Substantia nigra (tissue), 51 donors: ENCODE measurements at places on chromosomes 5 and 9.

- DNase-seq = no peak
Measured at GRCh38 chr5:132475987-132476875, 14.3 kb downstream of the IRF1 start.

- no peak for DNase-seq
Measured at GRCh38 chr9:90544488-90544887, 98.1 kb downstream of the DIRAS2 start.

DNA sequence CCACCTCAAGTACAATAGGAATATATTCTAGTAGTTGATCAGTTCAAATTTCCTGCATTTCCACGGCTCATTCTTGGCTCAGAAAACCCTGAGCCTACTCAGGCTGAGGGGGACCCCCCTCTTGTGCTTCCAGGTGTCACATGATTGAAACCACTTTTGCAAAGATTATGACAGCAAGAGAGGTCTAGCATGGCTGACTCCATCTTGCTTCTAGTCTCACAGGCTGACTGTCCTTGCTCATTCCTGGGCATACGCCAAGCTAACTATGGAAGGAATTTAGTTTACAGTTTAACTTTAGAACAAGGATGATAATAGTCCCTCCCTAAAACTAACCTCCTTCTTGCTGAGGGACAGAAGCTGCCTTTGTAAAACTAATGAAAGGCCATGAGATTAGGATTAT, 154.1 kb downstream of the SNX18 start:
- DNase-seq = no peak

- no peak for DNase-seq
Measured at GRCh38 chr5:66710557-66711088, 114.4 kb downstream of the MAST4 start.

DNA sequence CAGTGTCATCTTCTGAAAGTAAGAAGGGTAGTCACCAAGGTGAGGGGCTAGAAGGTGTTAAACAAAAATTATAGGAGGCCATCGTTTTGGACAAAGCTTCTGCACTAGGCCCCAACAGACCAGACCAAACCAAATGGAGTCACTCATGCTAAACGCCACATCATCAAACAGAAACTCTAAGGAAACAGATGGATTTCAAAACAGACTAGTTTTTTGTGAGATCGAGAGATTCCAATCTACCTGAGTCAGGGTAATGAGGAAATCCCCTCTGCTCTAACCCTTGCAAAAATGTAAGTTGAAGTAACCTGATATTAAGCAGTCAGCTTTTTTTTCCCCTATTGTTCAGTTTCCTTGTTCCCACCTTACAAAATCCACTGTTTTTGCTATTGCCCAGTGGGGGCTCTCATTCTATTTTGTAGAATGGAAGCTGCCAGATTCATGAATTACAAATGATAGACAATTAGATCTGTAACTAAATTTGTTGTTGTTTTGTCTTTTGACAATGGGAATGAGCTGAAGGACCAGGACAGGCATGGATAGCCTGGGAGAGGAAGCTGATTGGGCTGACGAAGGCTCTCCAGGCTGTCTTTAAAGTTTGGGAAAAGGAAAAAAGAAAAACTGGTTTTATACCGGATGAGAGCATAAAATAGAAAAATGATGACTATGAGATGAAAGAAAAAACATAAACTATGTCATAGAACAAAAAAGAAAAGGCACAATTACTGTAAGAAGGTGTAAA, 94.7 kb upstream of the ADAMTSL1 start:
- no peak for DNase-seq

GRCh38 chr5:143066556-143067281, 296.5 kb downstream of the ARHGAP26 start:
- DNase-seq = no peak

DNA sequence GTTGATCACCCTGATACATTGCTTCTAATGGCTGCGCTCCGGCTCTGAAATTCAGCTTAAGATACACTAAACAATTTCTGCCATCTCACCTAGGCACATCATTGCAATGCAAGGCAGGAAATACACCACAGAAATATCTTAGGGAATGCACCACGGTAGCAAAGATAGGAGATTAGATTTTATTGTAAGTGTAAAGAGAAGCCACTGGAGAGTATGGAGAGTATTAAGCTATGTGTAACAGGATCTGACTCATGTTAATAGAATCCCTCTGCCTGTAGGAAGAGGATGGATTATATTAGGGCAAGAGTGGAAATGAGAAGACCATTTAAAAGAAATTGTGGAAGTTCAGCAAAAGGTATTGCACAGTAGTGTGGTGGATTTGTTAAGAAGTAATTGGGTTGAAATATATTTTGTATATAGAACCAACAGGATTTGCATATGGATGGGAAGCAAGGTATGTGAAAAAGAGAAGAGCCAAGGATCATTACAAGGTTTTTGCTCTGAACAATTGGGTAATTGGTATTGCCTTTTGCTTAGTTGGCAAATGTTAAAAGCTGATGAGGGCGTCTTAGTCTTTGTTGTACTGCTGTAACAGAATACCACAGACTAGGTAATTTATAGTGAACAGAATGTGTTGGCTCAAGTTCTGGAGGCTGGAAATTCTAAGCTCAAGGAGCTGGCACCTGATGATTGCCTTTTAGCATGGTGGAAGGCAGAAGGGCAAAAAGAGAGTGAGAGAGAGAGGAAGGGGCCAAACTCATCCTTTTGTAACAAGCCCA, 636.1 kb downstream of the PSAT1 start:
- no peak for DNase-seq

GRCh38 chr9:20391208-20391607, 231.1 kb downstream of the MLLT3 start:
- DNase-seq = no peak

DNA sequence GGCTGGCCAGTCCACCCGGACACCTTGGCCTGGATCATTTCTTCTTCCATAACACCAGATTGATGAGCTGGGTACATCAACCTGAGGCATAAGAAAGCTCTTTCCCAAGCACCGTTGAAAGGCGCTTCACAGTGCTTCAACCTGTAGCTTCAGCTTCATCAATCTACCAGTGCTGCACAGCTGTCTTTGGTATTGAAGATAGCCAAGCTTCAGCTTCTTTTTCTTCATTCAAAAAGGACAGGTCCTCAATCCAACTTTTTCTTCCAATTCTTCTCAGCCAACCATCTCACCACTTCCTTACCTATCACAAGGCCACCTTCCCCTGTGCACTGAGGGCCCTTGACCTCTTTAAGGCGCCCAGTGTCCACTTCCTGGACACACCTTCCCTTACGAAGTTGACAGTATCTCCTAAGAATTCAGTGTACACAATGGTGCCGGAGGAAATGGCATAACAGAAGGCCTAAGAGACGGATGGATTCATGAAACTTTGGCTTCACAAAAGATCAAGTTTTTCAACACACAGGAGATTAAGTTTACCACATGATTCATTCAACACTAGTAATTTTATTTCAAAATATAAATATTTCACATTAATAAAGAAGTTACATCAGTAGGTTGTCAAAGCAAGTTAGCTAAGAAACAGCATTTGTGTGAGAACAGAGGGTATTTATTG, 1.4 kb upstream of the CTNNAL1 start:
- DNase-seq = no peak

- no peak for DNase-seq
Measured at GRCh38 chr5:132184588-132184987, 43.1 kb downstream of the P4HA2 start.

DNA sequence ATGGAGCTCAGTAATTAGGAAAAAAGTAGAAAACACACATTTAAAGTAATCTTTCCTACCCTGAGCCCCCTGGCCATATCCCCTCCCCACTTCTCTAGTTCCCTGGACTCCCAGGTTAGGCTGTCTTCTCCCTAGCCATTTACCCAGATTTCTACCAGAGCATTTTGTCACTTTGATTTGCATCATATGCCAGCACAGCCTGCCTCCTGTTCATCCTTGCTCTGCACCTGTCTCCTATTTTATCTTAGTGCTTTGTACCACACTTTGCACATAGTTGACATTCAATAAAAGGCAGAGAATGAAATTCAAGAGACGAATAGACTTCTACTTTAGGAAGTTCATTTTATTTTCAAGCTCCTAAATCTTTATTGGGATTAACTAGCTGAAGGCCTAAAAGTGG, 344.5 kb downstream of the EBF1 start:
- no peak for DNase-seq

- DNase-seq = no peak
Measured at GRCh38 chr5:65861830-65862241, 64.5 kb upstream of the ERBIN start.

GRCh38 chr5:1111727-1112289, at the start of gene SLC12A7:
Gene SLC12A7, minus strand, starts transcription at chr5:1112063. Its CDS starts 72 bp downstream, at chr5:1111991.
- DNase-seq = no peak

GRCh38 chr9:97625620-97626019, 7.5 kb downstream of the TSTD2 start:
- DNase-seq = no peak

DNA sequence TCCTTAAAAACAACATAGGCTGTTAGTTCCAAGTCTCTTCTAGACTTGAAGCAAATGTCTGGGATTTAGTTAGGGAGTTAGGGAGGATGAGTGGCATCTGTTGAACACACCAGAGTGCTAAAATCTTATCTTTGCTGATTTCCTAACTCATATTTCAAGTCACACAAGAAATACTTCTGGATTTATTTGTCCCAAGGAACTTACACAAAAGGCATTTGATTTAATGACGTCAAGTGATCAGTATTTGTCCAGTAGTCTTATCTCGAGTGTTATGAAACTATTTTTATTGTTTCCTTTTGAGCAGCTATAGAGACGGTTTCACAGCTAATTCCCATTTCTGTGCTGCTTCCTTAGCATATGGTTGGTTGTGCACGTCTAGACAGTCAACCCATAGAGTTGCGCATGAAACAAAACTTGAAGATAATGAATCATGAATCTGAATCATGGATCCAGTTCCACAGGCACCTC, 140.5 kb upstream of the TUT7 start:
- DNase-seq = no peak

GRCh38 chr5:151101151-151101550, 20.3 kb upstream of the TNIP1 start:
- no peak for DNase-seq

DNA sequence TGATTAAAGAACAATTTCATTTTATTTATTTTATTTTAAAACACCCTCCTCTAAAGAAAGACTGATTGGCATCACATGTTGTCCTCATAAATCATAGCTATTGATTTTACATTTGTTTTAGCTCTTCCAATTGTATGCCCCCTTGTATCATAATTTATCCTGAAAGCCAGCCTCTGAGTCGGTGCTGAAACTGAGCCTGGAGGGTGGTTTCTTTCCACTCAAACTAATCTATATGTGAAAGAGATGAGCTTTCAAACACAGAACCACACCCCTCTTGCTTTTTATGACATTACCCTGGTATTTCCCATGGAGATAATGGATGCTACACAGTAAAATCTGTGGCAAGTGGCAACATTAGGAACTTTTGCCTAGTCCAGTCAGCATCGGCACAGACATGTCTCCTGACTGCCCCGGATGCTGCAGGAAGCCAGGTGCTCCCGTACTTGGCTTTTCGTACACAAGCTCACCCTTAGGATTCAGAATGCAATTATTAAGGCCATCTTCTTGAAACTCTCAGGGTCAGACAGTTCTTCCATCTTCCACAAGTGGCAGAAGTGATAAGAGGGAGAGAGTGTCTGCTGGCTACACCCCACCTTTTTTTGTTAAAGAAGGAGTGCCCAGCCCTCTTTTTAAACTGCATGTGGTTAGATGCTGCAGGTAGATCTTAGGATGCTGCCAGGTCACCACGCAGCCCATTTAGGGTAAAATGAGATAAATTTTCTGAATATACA, 91.1 kb downstream of the SNCAIP start:
- DNase-seq = no peak

DNA sequence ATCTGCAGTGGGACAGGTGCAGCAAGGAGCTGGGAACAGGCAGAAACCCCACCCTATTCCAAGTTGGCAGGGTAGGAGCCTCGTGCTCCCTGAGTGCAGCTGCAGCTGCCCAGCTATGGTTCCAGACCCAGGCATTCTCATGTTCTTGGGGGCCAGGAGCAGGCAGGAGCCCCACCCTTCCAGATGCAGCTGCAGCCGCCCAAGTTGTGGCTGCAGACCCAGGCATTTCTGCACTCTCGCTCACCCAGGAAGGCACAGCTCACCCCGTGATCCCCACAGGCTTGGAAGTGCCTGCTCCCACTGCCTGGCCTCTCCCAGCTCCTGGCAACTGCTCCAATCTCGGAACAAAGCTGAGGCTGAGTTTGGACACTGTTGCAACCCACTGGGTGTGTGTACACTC, 275.8 kb upstream of the ADRA1B start:
- no peak for DNase-seq

GRCh38 chr5:149038336-149039080, 24.4 kb downstream of the SH3TC2 start:
- DNase-seq = no peak

DNA sequence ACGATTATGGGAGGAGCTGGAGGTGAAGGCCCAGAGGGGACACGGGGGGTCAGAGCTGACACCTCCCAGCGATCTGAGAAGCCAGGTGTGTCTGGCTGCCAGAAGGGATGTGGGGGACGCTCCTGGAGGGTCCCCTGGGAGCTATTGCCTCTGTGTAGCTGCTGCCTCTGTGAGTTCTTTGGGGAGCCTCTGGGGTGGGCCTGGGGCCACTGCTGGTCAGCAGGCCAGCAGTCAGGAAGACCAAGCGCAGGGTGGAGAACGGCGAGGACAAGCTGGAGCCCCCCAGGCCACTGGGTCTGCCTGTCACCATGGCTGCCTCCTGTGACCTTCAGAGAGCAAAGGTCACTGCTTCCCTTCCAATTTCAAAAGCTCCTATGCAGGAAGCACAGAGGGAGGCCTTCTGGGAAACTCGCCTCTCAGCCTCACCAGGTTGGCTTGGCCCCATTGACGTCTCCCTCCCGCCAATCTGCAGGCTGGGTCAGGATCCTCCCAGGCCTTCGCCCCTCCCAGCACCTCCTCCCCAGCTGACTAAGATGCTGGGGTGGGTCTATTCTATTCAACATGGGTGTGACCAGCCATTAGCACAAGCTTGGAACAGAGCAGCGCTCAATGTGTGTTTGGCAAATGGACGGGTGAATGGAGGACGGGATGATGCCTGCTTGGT, 126.4 kb downstream of the GAPVD1 start:
- DNase-seq = no peak
